ENCODE measurements at places on chromosomes 16 and 17.

- DNase-seq: no peak
Measured at GRCh38 chr17:76354747-76355310, 1.1 kb upstream of the PRPSAP1 start.

DNA sequence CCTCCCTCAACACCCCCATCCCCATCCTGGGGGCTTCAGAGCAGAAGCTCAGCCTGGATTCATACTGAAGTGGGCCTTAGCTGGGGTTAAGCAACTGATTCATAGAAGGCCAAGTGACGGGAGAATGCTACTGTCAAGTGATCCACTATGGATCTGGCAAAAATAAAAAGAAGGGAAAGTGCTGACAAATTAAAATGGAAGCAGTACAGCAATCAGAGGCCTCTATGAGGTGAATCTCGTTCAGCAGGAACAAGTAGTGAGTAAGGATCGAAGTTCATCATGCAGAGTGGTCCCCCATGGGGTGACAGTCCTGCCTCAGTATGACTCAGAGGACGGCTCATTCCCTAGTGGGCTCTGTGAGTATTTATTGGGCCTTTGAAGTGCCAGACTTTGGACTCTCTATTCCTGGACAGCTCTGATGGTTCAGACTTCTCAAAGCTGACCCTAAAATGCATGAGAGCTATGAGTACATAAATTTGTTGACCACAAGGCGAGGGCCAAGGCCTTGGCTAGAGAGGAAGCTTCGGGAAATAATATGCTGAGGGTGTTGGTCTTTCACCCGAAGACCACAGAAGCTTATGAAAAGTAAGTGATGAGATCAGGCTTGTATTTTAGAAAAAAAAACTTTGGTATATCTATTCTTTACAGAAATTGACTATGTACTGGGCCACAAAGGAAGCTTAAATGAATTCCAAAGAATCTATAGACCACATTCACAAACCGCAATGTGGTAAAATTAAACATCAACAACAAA lies 5.3 kb upstream of the NSMCE1 start:
- DNase-seq: no peak

GRCh38 chr17:59785091-59785799 lies 77.8 kb downstream of the VMP1 start:
- no peak for DNase-seq

- DNase-seq: no peak
Measured at GRCh38 chr16:67860589-67861398, 12.1 kb upstream of the EDC4 start.

GRCh38 chr16:621526-622105 lies 9.2 kb upstream of the WFIKKN1 start:
- DNase-seq: no peak

Measured in D721Med (cell line).